Mesothelial cell of epicardium (in vitro differentiated cells): ENCODE measurements at places on chromosomes 6 and 20. TPM values are rescaled to one million over a fixed set of nuclear protein-coding genes. Genes with fewer than 3 reads are reported as not detected.
A peak's percentile ranks its signal among the peaks of the same experiment; 100 is the strongest.

DNA sequence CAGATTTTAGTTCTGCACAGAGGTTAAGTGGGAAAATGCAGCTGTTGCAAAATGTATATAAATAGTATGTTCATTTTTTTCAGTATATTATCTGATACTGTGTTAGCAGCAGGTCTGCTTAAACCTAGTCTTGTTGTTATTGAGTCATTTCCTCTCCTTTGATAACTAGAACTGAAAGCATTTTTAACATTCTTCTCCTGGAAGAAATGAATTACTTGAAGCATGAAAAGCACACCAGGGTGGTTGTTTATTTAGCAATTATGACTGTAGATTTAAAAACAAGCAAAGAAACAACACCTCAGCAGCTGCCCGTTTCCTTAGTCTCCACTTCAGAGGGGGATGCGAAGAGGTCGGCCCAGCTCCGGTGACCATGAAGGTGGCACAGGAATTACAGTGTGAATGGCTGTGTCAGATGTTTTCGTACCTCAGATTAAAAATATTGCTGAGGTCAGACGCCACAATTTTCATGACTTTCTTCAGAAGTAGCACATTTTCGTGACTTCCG lies 53.5 kb downstream of the GOPC start:
- peak overlapping the region; percentile 79 for H3K27ac ChIP-seq
- H3K4me1 ChIP-seq, result peaks cover 38% of the 10 kb centered on the region
- no peaks in the 10 kb centered on the region for H3K27me3 ChIP-seq
- no peak for DNase-seq
- no peak overlapping the region for H3K4me3 ChIP-seq

DNA sequence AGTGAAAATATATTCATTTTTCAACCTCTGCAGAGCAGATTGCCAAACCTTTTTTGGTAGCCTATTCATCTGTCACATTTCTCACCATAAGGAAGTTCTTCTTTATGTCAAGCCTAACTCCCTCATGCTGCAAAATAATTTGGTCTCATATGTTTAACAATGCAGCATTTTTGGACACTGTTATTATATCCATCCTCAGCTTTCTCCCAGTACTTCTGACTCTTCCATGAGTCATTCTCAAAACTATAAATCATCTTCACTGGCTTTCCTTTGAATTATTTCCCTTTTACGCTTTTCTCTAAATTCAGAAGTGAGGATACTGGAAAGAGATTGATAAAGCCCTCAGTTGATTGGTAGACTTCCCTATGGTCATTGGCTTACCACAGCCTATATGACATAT lies 192.2 kb downstream of the TPBG start:
- H3K36me3 ChIP-seq, result no peaks in the 10 kb centered on the region
- no peak for DNase-seq
- H3K27ac ChIP-seq, result no peak overlapping the region
- no peak overlapping the region for H3K4me3 ChIP-seq

DNA sequence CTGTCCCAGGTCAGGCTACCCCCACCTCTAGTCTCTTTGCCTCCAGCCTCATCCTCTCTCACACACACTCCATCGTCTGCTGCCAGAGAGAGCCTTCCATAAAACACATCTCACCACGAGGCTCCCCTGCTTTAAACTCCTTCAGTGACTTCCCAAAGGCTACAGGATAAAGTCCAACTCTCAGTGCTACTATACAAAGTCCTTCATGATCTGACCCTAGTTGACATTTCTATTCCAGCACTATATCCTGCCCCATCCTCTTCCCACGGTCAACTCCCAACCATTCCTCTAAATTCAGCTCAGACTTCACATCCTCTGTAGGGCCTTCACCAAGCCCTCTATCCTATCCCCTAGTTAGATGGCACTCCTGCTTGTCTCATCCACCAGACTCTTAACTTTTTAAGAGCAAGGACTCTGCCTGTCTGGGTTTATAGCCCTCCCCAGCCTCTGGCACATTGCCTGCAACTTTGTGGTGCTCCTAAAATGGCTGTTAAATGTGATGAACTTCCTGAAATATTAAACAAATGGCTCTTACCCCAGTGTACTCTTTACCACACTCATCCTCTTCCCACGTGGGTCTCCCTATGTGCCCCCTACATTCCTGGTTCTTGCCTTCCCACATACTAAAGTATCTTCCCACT lies 36.1 kb downstream of the KIF16B start:
- no peaks in the 10 kb centered on the region for H3K36me3 ChIP-seq
- H3K27ac ChIP-seq, result no peak overlapping the region
- H3K4me1 ChIP-seq, result no peaks in the 10 kb centered on the region
- H3K27me3 ChIP-seq, result no peaks in the 10 kb centered on the region

DNA sequence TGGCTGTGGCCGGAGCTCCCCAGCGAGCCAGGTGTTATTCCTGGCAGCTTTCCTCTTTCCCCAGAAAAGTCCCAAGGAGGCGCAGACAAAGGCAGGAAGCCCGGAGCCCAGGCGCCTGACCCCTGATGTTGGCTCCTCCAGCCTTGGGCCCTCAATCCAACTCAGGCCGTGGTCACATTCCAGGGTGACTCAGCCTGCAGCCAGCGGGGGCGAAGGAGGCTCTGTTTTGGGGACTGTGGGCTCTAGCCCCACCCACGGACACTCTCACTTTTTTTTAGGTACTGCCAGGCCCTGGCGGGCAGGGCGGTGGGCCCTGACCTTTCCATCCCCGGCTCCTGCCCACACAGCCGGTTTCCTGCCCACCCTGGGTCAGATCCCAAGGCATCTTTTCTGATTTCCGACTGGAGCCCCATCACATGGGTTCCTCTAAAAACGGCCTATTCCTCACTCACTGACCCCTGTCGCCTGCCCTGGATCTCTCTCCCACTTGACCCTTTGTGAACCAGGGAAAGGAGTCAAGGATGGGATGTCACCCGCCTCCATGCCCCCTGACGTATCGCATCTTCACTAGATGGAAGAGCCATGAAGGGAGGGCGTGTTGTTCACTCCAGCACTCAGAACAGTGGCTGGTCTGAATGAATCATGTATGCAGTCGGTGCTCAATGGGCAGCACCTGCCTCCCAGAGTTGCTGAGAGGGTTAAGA lies 5.5 kb downstream of the PTGIS start:
- H3K4me1 ChIP-seq, result peaks cover 26% of the 10 kb centered on the region
- peaks cover 27% of the 10 kb centered on the region for H3K36me3 ChIP-seq
- peak overlapping the region; percentile 70 for H3K27ac ChIP-seq
- no peaks in the 10 kb centered on the region for H3K27me3 ChIP-seq
- peak; percentile 31 for DNase-seq

- no peak for DNase-seq
- H3K27me3 ChIP-seq, result no peaks in the 10 kb centered on the region
- peaks cover 3% of the 10 kb centered on the region for H3K36me3 ChIP-seq
- H3K4me3 ChIP-seq, result no peak overlapping the region
- no peak overlapping the region for H3K27ac ChIP-seq
These were observed 84.2 kb upstream of the ARMC2 start for GRCh38 chr6:108763931-108764579.

DNA sequence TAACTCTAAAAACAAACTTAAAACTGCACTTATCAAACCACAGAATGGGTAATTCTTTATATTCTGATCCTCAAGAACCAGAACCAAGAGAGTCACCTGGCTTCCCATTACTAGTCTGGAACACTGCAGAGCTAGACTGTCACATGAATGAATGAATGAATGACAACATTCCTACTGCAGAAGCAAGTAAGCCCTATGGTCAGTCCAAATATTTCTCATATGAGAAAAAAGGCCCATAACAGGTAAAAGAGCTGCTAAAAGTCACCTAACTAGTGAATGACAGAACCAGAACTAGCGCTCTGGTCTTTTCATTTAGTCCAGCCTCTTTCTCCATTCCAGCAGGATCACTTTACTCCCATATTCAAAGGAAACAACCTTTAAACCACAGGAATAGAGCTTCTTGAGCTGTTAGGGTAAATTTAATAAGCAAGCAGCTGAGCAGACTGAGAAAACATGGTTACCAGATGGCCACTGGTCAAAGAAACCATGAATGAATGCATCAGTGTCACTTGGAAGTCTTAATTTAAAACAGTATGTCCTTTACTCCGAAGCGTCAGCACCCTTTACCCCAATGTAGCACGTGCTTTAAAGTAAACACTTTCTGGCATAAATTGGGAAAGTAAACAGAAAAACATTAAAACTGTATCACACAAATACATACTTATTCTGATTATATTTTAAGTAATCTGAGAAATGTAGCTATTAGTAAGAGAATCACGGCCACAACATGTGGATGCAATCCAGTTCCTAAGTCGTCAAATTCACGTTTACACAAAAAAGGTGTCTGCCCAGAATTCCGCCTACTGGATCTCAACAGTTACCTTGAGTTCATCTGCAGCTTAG lies 1.4 kb downstream of the PREP start:
- H3K27me3 ChIP-seq, result no peaks in the 10 kb centered on the region
- H3K27ac ChIP-seq, result no peak overlapping the region
- H3K36me3 ChIP-seq, result peaks cover under 1% of the 10 kb centered on the region
- peak overlapping the region; percentile 87 for H3K4me3 ChIP-seq

DNA sequence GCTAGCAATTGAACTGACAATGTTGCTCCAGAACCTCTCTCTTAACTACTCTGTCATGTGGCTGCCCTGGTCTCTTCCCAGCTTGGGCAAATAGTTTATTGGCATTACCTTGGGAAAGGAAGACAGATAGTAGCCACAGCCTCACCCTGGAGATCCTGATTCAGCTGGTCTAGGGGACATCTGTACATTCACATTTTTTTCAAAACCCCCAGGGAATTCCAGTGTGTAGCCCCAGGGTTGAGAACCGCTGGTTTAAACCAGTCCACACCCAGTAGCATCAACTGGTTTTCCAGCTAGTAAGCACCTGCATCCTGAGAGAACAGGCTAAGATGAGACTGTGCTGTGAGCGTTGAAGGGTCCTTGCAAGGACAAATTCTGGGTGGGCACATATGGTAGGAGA lies 9.6 kb downstream of the SCUBE3 start:
- no peak overlapping the region for H3K27ac ChIP-seq
- no peak overlapping the region for H3K4me3 ChIP-seq
- H3K36me3 ChIP-seq, result peaks cover 5% of the 10 kb centered on the region
- no peaks in the 10 kb centered on the region for H3K27me3 ChIP-seq

DNA sequence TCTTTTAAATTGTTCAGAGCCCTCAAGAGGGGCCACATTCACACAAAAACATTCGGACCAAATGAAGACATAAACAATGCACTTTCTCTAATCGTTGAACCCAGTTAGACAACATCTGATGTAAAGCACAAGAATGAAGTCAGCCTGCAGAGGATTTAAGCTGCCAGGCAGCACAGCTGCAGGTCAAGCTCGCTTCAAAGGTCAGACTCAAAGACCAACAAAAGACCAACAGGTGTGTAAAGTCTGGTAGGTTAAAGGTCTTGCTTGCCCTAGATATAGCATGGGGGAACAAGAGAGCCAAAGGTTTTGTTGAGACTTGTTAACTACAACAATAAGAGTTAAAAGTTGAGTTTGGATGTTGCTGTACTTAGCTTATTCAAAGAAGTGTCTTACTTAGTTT lies 26.7 kb upstream of the MYLIP start:
- no peak overlapping the region for H3K4me3 ChIP-seq
- H3K27me3 ChIP-seq, result peaks cover 10% of the 10 kb centered on the region
- H3K36me3 ChIP-seq, result no peaks in the 10 kb centered on the region
- no peak for DNase-seq
- H3K4me1 ChIP-seq, result no peaks in the 10 kb centered on the region
- H3K27ac ChIP-seq, result no peak overlapping the region

GRCh38 chr6:101851911-101852310 lies 458.4 kb downstream of the GRIK2 start:
- no peak overlapping the region for H3K27ac ChIP-seq
- no peaks in the 10 kb centered on the region for H3K27me3 ChIP-seq
- H3K4me3 ChIP-seq, result no peak overlapping the region
- H3K36me3 ChIP-seq, result no peaks in the 10 kb centered on the region
- peaks cover 2% of the 10 kb centered on the region for H3K4me1 ChIP-seq

GRCh38 chr20:9886227-9886626 lies 47.4 kb upstream of the PAK5 start:
- no peak overlapping the region for H3K27ac ChIP-seq
- DNase-seq, result no peak
- H3K27me3 ChIP-seq, result peaks cover 13% of the 10 kb centered on the region

GRCh38 chr6:13282393-13283069 lies 45.8 kb downstream of the TBC1D7 start:
- no peak for DNase-seq
- no peaks in the 10 kb centered on the region for H3K27me3 ChIP-seq
- peaks cover 8% of the 10 kb centered on the region for H3K4me1 ChIP-seq
- H3K4me3 ChIP-seq, result no peak overlapping the region
- peaks cover 18% of the 10 kb centered on the region for H3K36me3 ChIP-seq

DNA sequence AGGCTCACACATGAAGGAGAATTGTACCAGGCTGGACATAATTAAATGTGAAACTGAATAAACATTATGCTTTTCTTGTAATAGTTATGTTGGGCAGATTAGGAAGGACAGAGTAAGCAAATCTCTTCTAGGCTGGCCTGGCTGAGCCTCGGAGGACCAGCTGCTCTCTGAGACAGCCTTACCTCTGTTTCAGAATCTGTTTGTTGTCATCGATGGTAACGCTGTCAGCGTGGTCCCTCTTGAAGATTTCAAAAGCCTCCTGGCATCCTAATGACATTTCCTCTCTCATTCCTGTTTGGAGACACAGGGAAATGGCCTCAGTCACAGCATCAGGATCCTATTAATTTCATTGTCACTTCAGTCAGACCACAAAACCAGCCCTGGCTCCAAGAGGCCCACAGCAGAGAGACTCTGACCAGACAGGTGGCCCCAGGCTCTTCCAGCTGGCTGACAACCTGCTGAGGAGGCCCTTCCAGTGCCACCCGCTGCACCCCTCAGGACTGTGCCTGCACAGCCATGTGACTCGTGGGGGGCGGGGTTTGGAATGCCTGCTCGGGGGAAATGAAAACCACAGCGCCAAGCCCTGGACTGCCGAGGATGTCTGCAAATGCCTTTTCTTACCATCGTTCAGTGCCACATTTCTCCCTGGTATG lies 108.5 kb upstream of the KCNK16 start:
- H3K27me3 ChIP-seq, result no peaks in the 10 kb centered on the region
- no peak overlapping the region for H3K4me3 ChIP-seq
- no peaks in the 10 kb centered on the region for H3K36me3 ChIP-seq
- H3K27ac ChIP-seq, result no peak overlapping the region
- H3K4me1 ChIP-seq, result peaks cover 18% of the 10 kb centered on the region

GRCh38 chr6:170175644-170176135 lies 115.2 kb downstream of the DLL1 start:
- no peaks in the 10 kb centered on the region for H3K36me3 ChIP-seq
- H3K4me1 ChIP-seq, result no peaks in the 10 kb centered on the region
- H3K27ac ChIP-seq, result no peak overlapping the region
- H3K4me3 ChIP-seq, result no peak overlapping the region
- DNase-seq, result no peak

DNA sequence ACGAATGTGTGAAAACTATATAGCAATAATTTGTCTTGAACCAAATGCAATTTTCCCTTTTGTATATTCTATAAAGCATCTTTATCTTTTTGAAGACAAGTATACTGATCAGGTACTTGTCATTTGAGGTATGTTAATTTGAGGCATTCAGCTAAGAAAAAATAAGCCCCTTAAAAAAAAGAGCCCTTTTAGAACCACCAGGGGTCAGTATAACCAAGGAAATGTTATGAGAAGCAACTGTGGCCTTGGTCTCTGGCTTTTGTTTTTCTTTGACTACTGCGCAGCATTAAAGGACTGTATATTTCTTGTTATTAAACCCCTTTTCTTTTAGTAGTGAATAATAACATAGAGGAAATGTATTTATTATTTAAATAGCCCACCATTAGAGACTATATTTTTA lies 43.1 kb downstream of the CD109 start:
- no peak overlapping the region for H3K4me3 ChIP-seq
- no peaks in the 10 kb centered on the region for H3K36me3 ChIP-seq
- no peak overlapping the region for H3K27ac ChIP-seq

The MUCL3 gene
- not detected in 3 replicates for total RNA-seq

The PRSS35 gene
- 41.4 to 42.2 TPM (median 42.2 TPM) in 3 replicates for total RNA-seq

The WDR46 gene
- 46.2 to 53.6 TPM (median 52.0 TPM) in 3 replicates for total RNA-seq

The VGLL2 gene
- not detected in 3 replicates for total RNA-seq

The ROS1 gene
- total RNA-seq, result not detected in 3 replicates

The KCNQ2 gene
- 9.7 to 11.8 TPM (median 10.0 TPM) in 3 replicates for total RNA-seq

The EPM2A gene
- total RNA-seq, result 7.8 to 9.8 TPM (median 9.5 TPM) in 3 replicates

The ADGRF4 gene
- 1.1 to 1.3 TPM (median 1.2 TPM) in 3 replicates for total RNA-seq
